Activated CD4-positive, alpha-beta T cell treated with anti-CD3 and anti-CD28 coated beads, Interleukin-2, amount 50 U/mL, for 24 hours (primary cell): ENCODE measurements at places on chromosomes 4 and X.

DNA sequence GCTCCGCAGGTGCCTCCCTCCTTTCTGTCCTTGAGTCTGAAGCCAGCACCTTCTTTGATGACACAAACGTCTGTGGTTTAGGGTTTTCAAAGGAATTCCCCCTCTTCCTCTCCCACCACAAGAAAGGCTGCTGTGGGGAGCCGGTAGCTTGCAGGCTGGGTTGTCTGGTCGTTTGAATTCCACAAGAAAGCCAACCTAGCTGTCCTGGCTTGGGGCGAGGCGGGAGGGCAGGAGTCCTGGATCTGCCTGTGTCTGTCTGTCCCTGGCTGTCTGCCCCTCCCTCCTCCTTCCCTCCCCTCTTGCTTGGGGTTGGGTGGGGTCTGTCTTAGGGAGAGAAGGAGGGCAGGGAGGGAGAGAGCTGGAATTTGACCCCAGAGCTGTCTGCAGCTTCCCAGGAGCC, 56.3 kb downstream of the SHROOM2 start:
- no peak for DNase-seq

DNA sequence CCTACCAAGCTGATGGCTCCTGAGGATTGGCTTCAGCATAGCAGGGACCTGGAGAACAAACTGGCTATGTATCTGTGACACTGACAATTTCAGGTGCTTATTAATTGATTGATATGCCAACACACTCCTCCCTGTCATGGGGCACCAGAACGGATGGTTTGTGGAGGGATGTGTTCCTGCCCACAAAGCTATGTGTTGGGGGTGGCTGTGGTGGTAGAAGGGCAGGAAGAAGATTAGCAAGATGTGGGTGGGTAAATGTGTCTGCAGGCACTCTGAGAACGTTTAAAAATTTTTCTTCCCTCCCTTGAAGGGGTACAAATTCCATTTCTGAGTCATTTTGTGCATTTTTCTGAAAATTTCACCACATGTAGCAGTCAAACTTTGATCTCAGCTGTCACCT, 55.0 kb upstream of the SCML1 start:
- peak; percentile 2 for DNase-seq

DNA sequence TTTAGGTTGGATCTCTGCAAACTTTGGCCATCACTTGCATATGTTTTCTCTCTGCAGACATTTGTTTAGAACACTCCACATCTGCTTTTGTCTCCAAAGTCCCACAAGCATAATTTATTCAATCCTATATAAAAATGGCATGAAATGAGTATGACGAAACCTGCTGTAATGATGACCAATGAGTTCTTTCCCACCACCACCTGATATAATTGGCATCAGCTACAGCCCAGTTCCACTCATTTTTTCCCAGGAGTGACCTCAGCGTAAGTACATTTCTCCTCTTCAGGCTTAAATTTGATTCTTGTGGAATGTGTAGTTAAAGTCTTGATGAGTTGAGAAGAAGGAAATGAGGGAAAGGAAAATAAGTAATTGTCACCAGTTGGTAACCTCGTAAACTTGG, 205.1 kb downstream of the AWAT2 start:
- DNase-seq: no peak

GRCh38 chr4:28868841-28869240, 1851.3 kb upstream of the PCDH7 start:
- DNase-seq: no peak

DNA sequence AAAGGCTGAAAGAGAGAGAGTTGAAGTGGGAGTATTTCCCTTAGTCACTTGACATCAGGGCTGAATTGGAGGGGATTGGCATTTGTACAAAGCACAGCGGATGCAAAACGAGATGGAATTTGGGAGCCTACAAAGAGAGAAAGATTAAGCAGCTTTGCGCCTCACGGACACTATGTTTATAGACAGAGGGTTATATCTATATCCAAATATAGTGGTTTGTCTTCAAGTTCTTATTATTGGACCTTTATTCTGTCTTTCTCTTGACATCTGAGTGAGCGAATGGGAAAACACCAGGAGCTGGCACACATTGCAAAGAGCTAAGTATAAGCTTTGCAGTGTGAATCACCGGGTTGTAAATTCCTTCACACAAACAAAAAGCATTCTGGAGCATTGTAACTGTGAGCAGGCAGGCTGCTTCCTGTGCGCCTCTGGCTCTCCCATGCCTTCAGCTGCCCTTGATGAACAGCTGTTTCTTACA, 500.2 kb downstream of the STIM2 start:
- no peak for DNase-seq
